ENCODE measurements at places on chromosomes 12 and 14.

DNA sequence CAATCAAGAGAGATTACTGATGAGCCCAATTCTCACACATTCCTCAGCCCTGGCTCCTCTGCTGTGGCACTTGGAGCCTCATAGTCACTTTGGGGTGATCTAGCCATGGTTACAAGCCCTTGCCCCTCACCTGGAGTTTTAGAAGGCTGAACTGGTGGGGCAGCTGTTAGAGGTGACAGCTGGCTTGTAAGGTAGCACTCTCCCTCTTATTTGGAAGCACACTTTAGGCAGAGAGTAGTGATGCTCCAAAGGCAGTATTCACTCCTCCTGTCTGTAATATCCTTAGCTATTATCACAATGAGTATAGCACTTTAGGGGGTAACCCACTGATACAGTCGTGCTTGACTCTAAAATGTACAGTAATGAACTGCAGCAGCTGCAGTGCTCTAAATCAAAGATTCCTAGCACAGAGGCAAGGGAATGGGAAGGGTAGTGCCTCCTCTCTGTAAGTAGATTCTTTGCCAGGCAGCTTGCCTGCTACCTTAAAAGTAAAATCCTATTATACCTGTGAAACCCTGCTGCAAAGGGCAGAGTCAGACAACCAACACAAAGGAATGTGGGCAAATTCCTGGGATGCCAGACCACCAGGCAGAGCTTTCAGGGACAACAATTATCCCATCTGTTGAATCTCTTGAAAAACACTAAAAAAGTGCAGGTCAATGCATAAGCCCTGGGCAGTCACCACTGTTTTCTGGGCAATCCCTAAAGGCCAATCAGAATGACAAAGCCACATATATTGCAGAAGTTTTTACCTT, 336.3 kb downstream of the NOVA1 start:
- no peak for DNase-seq

DNA sequence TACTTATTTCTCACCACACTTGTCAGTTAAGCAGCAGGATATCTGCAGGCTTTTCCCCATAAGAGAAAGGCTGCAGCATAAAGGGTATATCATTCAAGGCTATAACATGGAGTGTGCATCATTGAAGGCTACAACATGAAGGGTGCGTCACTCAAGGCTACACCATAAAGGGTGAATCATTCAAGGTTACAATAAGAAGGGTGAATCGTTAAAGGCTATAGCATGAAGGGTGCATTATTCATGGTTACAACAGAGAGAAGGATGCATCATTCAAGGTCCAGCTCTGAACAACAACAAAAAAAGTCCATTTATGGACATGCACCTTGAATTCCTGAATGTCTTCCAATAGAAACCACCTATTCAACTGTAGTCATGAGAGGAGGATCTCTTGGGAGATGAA, 32.8 kb upstream of the LUM start:
- no peak for DNase-seq

DNA sequence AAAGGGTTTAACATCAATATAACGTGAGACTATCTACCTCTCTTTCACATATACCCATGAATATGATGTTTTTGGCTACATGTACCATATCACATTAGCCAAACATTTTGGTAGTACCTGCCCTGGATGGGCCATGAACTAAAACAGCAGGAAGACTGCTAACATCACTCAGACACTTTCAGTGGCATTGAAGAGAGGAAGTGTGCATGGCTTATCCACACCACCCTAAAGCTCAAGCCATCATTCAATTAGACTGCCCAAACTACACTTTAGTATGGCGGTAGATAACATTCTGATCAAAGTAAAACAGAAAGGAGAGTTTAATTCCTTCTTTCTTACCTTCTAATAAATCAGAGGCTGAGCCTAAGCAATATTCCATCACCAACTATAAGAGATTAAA, 103.0 kb downstream of the PEBP1 start:
- no peak for DNase-seq

GRCh38 chr12:124620606-124621295, 53.3 kb upstream of the NCOR2 start:
- no peak for DNase-seq

- DNase-seq = no peak
Measured at GRCh38 chr14:22841311-22841710, 4.9 kb downstream of the MMP14 start.

DNA sequence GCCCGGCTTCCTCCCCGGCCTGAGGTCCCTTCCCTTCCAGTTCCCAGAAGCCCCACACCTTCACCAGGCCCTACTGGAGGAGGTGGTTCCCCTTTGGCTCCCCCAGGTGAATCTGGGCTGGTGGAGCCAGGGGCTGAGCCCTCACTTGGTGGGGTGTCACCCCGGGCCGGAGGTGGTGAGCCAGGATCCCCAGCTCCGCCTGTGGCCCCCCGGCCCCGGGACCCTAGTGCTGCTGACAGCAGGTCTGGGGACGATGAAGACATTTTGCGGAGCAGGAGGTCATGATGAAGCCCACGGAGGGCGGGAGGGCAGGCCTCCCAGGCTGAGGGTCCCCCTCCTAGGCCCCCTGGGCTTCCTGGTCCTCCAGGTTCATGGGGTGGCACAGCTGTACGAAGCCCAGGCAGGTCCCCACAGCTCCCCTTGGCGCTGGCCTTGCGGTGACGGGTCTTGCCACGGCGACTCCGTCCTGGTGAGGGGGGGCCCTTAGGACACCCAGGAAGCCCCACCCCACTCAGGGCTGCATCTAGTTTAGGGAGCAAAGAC, 16.6 kb downstream of the MAP3K12 start:
- DNase-seq = no peak

DNA sequence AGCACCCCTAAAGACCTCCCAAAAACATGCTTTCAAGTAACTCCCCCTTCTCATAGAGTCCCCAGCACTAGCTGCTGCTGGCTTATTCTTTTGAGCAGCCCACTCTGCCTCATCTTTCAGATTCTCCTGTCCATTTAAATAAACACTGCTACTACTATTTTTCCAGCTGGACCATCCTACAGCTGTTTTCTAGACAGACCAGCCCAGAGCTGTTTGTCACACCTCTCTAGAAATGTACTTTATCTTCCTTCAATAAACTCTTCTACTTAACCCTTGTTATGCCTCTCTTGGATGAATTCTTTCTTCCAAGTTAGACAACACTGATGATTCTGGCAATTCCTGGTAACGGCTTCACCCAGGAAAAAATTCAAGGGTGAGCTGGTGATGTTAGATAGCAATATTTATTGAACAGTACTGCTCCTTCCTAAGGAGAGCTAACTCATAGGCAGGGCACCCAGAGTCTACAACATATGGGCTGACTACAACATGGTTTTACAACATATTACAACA, 995.7 kb downstream of the LRFN5 start:
- DNase-seq = no peak

DNA sequence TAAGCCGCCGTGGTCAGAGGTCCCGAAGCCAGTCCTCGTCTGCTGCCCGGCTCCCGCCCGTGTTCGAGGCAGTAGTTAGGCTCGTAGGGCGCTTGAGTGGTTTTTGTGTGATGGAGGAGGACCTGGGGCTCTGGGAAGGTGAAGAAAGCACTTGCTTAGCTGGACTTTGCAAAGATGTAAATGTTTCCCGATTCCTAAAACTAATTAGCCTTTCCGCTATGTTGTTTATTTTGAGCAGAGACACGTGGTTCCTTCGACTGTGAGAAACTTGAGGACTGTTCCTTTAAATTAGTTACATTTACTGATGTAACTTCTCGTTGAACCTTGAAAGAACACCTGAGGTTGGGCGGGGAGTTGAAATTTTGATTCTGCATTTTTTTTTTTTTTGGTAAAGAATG, 33.9 kb downstream of the MIA2 start:
- DNase-seq = no peak

DNA sequence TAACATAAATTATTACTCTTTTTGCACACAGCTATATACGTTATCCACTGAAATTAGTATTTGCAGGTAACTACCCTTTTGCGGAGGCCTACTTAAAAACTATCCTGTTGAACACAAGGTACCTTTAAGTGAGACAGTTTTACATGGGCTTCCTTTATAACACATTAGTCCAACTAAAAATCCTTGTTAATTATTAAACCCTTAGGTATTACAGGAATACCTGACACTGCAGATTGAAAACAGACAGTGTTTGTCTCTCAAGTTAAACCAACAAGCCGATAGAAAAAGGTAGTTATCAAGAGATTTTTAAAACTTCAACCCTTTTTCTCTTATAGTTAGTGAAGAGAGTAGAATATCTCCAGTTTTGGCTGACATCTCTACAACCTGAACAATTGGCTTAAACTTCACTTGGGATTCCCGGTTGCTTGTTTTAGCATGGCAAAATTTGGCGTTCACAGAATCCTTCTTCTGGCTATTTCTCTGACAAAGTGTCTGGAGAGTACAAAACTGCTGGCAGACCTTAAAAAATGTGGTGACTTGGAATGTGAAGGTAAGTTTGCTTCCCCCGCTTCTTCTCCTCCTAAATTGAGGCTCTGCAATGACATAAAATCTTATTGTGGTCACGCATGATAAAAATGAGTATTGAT, at the start of gene MIA2:
Gene MIA2, plus strand, starts transcription at position 236 of the 647 bp plus-strand sequence. Its CDS starts 200 bp downstream, at position 436.
- no peak for DNase-seq

- no peak for DNase-seq
Measured at GRCh38 chr14:79924551-79924950, 286.8 kb downstream of the DIO2 start.

GRCh38 chr14:99241325-99242010, 30.5 kb downstream of the BCL11B start:
- no peak for DNase-seq

GRCh38 chr12:123149501-123150274, 1.2 kb downstream of the PITPNM2 start:
- no peak for DNase-seq
